ENCODE measurements at places on chromosomes 2 and 18.

DNA sequence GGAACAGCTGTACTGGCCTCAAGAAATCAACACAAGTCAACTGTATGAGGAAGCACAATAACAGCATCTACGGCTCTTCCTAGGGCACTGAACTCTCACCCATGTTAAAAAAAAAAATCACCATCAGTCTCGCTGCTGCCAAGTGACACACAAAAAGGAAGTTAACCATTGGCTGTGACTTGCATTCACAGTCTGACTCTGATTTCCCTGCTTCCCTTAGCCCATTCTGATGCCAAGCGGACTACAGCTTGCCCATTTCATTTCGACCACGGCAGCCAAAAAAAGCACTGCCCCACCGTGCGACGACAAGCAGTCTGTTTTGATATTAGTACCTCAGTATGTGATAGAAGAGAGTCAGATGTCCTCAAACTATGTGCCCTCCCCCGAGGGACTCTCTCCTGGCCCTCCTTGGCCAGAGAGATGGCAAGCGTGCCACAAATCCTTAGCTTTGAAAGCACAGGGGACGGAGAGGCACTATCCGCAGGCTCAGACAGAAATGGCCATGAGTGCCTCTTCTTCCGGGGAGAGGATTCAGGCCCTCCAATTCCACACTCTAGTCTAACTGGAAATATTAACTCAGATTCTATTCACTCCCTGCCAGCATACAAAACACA is 250.0 kb downstream of the TCF4 start:
- peak; percentile 76 for DNase-seq

DNA sequence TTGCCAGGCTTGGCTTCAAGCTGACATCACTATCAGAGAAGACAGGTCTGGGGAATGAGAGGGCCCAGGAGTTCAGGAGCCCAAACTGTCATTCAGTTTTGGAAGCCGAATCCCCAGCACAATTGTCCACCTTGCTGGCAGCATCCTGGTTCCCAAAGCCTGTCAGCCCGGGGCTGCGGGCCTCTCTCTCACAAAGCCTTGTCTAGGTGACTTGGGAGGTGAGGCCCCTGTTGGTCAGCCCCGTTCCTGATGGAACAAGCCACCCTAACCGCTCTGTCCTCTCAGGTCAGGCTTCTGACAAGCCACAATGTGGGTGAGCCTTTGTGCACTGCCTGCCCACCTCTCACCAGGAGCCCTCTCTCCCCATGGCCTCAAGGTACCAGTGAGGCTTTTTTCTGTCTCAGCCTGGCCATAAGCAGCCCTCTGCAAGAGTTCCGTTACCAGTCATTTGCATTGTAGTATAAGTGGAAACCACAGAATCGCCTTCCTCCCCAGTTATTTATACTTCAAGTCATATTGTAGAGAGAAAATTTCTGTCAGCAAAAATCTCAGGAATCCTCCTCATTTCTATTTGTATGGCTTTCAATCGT is 100.6 kb downstream of the MSH2 start:
- no peak for DNase-seq

DNA sequence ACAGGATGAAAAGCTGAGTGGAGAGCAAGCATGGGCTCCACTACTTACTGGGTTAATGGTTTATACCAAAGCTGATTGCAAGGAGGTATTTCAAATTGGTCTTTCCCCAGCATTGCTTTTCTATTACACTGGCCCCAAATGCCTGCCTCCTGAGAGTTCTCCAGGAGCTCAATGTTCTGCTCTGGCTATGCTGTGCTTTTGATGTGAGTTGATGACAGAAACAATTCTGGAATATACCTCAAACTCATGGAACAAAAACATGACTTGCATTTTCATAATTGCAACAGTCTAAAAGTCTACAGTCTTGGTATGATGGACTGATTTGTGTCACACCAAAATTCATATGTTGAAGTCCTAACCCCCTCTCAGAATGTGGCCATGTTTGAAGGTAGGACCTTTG is 258.0 kb downstream of the CDH20 start:
- DNase-seq = no peak

DNA sequence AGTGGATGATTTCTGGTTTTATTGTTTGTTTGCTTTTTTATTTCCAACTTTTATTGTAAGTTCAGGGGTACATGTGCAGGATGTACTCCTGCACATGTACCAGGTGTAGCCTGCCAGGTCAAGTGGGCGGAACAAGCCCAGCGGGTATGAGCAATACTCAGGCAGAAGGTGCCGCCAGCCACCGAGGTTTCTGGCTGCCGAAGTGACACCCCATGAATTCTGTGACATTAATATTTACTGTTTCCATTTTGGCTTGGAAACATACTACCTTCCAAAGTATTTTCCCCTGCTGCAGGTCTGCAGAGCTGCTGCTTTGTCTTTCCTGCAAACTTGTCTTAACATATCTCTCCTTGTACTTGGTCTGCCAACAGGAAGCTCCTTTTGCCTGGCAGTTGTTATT is 78.5 kb downstream of the PTPN4 start:
- no peak for DNase-seq

DNA sequence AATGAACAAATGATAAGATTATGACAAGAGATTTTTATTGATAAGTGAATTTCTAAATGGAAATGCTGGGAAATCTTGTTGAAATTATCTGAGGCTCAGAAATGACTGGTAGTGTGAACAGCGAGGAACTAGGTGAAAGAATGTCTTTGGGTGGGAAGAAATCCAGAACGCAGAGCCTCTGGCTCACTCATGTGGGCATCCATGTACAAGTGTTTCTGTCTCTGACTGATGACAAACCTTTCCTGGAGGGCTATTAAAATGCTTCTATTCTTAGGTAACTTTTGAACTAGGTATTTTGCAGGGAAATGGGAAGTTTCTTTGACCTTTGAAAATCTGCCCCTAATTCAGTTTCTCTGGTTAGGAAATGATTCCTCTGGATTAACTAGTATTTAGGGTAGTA is 598.6 kb downstream of the SLC4A3 start:
- no peak for DNase-seq

GRCh38 chr18:68985172-68985820 is 187.4 kb downstream of the CCDC102B start:
- no peak for DNase-seq

DNA sequence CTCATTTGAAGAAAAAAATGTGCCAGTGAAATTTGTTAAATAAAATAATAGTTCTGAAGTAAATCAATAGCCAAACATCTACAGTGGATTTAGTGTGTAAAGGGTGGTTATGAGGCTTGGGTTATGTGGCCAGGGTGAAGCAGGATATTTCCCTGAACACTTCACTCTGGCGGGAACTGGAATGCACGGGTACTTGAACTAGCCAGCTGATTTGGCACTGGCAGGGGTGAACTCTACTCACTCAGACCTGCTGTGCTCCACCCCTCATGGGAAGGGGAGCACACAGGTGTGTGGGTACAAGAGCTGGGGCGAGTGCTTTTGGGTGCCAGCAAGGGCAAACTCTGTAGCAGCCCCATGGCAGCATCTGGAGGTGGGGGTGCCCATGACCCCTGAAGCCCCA is 278.2 kb downstream of the CALCRL start:
- DNase-seq = no peak

- no peak for DNase-seq
Observed at GRCh38 chr2:151020411-151020810, 241.3 kb downstream of the RBM43 start.

DNA sequence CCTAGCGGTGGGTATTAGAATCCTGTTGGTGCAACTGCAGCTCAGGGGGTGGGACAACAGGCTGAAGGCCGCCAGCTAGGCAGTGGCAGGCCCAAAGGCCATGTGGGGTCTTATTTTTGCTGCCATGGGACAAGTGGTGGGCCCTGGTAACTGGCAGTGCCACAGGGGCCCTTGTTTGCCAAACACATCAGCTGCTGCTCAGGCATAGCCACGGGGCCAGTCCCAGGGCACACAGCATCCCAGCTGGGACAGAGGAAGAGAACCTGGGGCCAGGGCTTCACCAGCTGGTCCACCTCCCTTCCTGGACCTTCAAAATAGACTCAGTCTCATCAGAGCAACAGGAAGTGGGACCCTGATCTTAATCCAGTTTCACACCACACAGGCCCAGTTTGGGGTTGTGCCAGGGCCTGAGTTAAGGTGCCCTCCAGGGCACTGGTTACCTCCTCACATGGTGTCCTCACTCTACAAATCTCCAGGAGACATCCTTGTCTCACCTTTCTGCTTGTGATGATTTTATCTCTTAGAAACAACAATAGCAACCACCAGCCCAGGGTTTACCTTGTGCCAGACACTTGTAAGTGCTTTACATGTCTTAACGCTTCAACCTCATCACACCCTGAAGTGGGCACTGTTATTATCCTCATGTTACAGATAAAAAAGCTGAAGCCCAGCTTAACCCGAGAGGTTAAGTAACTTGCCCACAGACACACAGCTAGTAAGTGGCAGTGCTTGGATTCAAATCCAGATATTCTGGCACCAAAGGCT is 98.5 kb downstream of the GYPC start:
- DNase-seq = no peak

GRCh38 chr18:50356036-50356945 is 18.6 kb upstream of the SKA1 start:
- DNase-seq = no peak

- peak; percentile 76 for DNase-seq
Observed at GRCh38 chr18:76491473-76491775, 3.6 kb downstream of the ZNF516 start.

- DNase-seq = no peak
Observed at GRCh38 chr2:144493027-144493809, 26.7 kb downstream of the ZEB2 start.

DNA sequence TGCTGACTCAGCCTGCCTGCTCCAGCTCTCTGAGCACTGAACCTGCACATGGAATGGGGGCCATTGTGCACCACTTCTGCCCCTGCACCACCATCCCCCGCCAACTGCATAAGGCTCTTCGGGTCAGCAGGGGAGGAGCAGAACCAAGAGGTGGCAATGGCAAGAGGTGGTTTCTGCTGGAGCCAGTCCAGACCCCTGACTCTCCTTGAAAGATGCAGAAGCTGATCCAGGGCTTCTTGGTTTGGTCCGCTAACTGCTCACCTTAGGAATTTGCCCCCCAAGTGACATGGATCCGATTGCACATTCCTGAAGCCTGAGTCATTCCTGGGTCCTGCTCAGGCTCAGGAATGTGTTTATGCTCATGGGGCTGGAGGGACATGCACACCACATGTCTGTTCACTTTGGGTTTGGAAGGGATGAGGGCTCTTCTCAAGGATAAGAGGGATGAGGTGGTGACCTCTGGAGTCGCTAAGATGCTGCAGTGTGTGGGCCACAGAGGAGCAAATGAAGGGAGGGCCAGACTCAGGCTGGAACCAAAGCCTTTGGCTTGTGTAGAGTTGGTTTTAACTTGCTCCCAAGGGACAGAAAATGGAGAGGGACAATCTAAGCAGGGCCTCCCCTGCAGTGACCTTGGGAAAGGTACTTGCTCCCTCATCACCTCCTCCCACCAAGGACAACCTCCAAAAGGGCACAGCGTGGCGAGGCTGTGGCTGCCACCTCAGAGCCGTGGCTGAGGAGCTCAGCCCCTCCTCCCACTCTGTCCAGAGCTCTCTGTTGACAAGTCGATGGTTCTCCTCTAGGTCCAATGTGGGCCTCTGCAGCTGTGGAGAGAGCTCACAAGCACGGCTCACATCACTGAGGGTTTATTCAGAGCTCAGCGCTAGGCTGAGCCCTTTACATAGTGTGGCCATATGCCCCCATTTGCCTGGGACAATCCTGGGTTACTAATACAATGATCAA is 66.2 kb downstream of the HS1BP3 start:
- peak; percentile 44 for DNase-seq

- no peak for DNase-seq
Observed at GRCh38 chr2:88669482-88670214, 21.8 kb upstream of the RPIA start.

- DNase-seq = no peak
Observed at GRCh38 chr2:47379384-47379783, 23.6 kb upstream of the MSH2 start.

GRCh38 chr2:217915706-217916105 is 87.1 kb downstream of the TNS1 start:
- DNase-seq = peak; percentile 69

GRCh38 chr2:81650048-81650971 is 1345.8 kb upstream of the LRRTM1 start:
- no peak for DNase-seq

GRCh38 chr2:86225581-86225980 is 26.3 kb downstream of the MRPL35 start:
- DNase-seq = peak; percentile 63

- no peak for DNase-seq
Observed at GRCh38 chr2:173150087-173150486, 74.4 kb downstream of the MAP3K20 start.

- DNase-seq = peak; percentile 28
Observed at GRCh38 chr18:75204269-75204731, 4.6 kb downstream of the PTGR3 start.

DNA sequence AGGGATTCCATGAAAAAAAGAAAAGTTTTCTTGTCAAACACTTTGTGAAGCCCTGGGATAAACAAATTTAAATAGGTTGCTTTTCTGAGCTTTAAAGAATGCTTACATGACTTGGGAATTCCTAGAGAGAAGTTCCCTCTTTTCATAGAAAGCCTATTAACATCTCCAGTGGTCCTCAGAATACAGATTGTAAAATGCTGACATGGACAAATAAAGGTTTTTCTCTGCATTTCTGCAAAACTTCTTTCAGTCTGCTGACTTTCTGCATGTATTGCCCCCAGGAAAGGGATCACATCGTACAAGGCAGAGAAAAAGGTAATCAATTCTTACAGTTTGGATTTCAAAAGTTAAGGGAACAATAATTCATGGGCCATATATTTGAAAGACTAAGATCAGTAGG is 20.6 kb downstream of the ZNF385B start:
- DNase-seq = no peak

- DNase-seq = peak; percentile 5
Observed at GRCh38 chr2:184363213-184363612, 235.1 kb upstream of the ZNF804A start.

- DNase-seq = no peak
Observed at GRCh38 chr18:58183226-58183625, 139.2 kb downstream of the NEDD4L start.

DNA sequence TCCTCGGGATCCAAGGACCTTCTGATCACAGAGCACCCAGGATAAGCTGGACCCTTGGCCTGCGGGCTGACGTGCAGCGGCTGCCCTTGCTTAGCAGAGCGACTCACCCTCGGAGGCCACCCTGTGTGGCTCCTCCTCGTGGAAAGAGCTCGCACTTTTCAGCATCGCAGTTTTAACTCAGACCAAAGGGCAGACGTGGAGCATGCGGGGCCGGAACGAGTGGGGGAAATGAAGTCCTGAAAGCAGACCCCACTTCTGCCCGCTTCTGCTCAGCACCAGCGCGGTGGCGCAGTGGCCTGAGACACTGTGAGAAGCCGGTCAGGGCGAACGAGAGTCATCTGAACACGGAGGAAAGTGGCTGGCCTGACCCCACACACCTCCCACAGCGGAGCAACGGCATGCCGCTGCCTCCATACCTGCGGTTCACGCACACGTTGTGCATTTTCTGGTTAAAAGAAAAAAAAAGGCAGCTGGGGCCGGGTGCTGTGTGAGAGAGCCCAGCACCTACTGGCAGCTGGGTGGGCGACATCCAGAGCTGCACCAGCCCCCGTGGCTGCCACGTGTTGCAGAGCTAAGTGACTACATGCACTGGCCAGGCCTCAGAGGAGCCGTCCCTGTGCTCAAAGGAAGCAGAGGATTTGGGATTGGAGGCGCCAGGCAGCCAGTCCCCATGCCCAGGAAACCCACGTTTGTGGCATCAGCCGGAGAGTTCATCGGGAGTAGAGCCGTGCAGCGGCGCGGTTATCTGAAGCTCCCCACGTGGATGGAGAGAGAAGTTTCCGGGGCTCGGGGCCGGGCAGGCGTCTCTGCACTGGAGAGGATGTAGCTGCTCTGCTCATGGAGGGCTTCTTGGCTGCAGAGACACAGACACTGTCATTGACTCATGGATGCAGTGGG is 89.7 kb downstream of the USP40 start:
- no peak for DNase-seq

Measured in right cardiac atrium (tissue), 5 donors.